ENCODE measurements at places on chromosomes 11 and 22.

DNA sequence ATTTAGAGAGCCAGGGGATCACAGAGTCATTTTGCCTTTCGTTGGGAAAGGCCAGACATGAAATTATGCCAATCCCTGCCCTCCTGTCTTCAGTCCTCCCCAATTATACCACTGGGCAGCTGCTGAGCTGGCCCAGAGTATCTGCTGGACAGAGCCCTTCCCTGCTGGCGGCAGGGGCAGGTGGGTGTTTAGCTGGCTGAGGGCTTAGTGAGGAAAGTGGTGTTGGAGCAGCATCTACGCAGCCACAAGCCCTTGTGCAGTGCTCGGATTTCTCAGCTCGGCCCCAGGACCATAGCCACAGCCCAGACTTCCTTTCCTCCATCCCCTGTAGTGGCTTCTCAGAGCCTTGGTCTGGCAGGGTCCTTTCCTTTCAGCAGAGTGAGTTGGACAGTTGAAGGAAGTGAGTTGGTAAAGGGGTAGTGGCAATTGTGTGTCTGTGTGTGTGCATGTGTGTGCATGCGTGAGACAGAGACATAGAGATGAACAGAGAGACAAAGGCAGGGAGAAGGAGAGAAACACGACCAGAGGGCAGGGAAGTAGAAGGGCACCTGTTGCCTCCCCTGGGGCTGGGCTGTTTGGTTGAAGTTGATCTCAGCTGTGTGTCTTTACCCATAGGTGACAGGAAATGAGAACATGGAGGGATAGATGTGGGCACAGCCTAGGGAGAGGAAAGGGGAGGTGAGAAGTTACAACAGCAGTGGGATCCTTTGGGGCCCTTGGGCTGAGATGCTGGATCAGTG lies 66.2 kb downstream of the GRIK4 start:
- no peak for DNase-seq

GRCh38 chr11:17563231-17563646 lies 16.2 kb downstream of the OTOG start:
- DNase-seq = no peak

- DNase-seq = no peak
Measured at GRCh38 chr22:47798229-47798628, 1035.8 kb downstream of the TBC1D22A start.

GRCh38 chr22:44648085-44648820 lies 53.8 kb upstream of the PRR5 start:
- DNase-seq = no peak

DNA sequence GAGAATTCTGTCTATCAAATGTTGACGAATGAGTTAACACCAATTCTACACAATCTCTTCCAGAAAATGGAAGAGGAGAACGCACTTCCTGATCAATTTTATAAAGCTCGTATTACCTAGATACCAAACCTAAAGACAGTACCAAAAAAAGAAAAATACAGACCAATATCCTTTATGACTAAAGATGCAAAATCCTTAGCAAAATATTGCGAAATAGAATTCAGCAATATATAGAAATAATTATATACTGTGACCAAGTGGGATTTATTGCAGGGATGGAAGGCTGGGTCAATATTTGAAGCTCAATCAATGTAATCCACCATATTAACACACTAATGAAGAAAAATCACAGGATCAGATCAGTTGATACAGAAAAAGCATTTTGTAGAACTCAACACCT lies 25.6 kb downstream of the SMARCB1 start:
- DNase-seq = no peak

GRCh38 chr11:125263268-125263790 lies 98.8 kb downstream of the PKNOX2 start:
- DNase-seq = no peak

GRCh38 chr11:65216830-65217229 lies 35.1 kb downstream of the CAPN1 start:
- DNase-seq = no peak

Measured in activated CD4-positive, alpha-beta T cell treated with anti-CD3 and anti-CD28 coated beads for 36 hours (primary cell).